ENCODE measurements at places on chromosomes 3 and 15.

GRCh38 chr3:31625358-31625757 lies 92.6 kb downstream of the STT3B start:
- no peak for DNase-seq

DNA sequence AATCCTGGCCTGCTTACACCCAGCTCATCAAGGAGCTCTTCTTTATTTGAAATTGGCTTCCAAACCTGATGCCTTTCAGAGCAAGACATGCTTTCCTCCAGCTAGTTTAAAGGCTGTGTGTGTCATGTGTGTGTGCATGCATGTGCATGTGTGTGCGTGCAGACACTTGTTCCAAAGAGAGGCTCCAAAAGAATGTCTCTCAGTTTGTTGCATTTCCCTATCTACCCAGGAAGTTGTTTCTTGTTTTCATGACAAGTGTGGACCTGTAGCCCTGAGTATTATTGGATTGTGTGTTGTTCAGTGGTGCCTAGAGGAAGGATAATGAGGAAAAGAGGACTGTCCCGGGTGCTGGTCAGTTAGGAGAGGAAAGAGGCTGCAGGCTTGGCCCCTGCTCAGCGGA lies 240.0 kb downstream of the THSD4 start:
- no peak for DNase-seq

- DNase-seq: no peak
Measured at GRCh38 chr3:120481081-120481480, 30.3 kb upstream of the FSTL1 start.

DNA sequence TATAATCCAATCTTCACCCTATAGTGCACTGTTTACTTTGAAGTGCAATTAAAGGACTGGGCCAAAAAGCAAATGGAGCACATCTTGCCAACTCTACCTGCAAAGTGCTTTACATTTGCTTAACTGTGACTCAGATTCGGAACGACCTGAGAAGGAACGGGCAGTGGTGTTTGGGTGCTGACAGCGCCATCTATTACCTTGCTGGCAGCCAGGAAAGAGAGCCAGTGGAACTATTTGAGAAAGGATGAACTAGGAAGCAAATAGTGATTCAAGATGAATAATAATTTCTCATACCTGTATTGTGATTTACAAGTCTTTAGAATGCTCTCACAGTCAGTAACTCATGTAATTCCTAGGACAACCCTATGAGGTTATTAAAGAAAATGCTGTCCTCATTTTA lies 312.9 kb downstream of the PDCD6IP start:
- no peak for DNase-seq

DNA sequence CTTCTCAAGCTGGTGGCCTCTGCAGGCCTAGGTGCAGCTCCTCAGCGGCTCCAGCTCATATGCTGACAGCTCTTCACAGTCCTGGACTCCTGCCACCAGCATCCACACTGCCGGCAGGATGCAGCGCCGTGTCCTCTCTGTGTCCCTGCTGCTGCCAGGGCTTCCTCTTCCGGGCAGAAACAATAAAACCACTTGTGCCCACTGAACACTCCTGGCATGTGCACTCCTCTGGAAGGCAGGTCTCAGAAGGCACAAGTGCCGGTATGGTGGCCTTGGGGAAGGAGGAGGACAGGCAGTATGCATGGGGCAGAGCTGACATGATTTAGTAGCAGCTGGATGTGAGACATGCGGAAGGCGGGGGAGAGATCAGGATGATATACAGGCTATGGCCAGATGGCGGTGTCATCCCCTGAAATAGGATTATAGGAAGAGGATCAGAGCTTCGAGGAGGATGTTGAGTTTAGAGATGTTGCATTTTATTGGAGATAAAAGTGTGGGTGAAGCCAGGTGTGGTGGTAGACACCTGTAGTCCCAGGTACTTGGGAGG lies 7.5 kb upstream of the MAN2A2 start:
- no peak for DNase-seq

DNA sequence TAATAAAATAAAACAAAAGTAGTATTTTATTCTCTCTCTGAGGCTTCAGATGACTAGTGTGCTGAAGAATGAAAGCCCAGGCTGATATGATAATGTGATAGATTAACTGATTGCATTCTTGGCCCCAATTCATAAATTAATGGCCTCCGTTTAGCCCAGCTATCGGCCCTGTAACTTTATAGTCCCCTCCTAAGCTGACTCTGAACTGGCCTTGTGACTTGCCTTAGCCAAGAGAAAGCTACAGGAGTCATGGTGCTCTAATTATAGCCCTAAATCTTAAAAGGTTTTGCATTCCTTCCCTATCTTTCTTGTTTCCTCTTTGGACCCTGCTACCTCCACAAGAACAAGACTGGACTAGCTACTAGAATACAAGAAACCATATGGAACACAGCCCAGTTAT lies 123.2 kb upstream of the EPHA3 start:
- no peak for DNase-seq

DNA sequence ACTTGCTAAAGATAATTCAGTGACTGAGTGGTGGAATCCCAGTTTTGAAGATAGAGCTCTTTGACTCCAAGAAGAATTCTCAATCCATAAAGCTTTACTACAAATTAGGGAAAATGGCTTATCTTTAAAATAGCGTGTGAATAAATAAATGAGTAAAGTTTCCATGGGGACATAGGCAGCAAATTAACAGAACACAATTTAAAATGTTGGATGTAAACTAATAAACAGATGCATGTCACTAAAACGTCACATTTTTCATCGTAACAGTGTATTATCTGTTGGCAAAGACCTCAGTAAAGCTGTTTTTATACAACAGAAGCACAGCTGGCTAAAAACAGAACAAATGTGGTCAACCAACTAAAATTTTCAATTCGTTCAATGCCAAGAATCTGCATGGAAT lies 913.9 kb upstream of the CFAP20DC start:
- no peak for DNase-seq

- DNase-seq: no peak
Measured at GRCh38 chr3:101478980-101479379, 34.0 kb downstream of the SENP7 start.

GRCh38 chr3:167241048-167241845 lies 138.8 kb downstream of the ZBBX start:
- no peak for DNase-seq

- no peak for DNase-seq
Measured at GRCh38 chr15:72358650-72359171, 17.1 kb downstream of the HEXA start.
